ENCODE measurements at places on chromosomes 16 and 17.

DNA sequence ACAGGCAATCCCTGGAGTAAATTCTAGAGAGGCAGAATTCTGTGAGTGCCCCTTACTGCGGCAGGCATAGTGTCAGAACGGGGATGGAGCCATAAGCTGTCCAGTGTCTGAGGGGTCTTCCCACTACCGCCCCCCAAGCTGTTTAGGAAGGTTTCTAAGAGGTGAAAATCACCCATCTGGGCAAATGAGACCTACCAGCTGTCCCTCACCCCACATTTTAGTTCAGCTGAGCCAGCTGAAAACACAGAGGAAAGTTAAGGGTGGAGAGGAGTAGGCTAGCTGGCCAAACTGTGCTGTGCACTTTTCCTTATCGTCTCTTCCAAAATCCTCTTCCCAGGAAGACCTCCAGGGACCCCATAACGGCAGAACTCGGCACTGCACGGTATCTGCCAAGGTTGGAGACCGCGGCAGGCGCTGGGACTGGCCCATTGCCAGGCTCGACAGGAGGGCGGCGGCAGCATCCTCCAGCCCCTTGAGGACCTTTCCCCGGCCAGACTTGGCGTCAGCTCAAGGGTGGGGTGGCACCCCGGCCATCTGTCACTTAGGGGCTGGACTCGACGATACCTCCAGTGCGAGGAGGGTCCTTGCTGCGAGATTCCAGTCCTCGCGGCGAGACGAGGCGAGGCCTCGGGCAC, 955 bp downstream of the ACLY start:
- no peaks in the 10 kb centered on the region for H3K27me3 ChIP-seq
- peak; percentile 57 for DNase-seq
- peaks cover 39% of the 10 kb centered on the region for H3K4me1 ChIP-seq
- peak overlapping the region; percentile 67 for H3K27ac ChIP-seq
- H3K36me3 ChIP-seq: peaks cover 30% of the 10 kb centered on the region
- peak overlapping the region; percentile 94 for H3K4me3 ChIP-seq

- H3K4me3 ChIP-seq: no peak overlapping the region
- DNase-seq: peak; percentile 66
- H3K27me3 ChIP-seq: no peaks in the 10 kb centered on the region
Observed at GRCh38 chr16:74936902-74937560, 47.9 kb downstream of the WDR59 start.

- no peak for DNase-seq
- H3K36me3 ChIP-seq: no peaks in the 10 kb centered on the region
- no peaks in the 10 kb centered on the region for H3K4me1 ChIP-seq
- no peak overlapping the region for H3K4me3 ChIP-seq
Observed at GRCh38 chr16:81164481-81164880, 68.3 kb upstream of the GCSH start.

DNA sequence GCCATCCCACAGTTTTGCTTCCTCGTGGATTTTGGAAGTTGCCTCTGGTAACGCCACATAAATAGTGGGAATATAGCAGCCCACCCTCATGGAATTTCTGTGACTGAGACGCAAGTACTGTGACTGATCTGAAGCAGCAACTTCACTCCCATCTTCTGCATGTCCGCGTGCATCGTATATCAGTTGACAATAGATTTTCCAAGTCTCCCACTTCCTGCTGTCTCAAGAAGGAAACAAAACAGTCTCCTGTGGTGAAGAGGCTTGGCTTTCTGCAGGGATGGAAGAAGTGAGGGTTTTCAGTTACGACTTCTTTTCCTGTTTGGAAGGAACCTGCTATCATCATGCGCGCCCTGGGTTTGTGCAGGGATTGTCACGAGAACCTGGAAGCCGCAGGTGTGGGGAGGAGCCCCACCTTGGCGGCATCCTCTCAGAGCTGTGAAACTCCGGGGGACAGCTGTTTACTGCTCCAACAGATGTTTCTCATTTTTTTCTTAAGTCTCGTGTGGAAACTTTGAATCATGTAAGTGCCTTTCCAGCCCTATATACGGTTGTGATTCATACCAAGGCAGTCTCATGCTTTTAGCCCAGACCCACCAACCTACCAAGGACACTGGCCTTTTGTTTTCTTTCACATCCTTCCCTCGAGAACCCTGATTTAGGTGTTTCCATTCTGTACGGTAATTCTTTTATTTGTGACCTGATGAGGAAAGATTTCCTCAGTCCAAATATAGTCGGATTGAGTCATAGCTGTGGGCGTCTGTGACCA, 57.5 kb downstream of the WIPI1 start:
- H3K4me3 ChIP-seq: no peak overlapping the region
- no peak for DNase-seq
- no peaks in the 10 kb centered on the region for H3K36me3 ChIP-seq
- H3K27ac ChIP-seq: no peak overlapping the region

GRCh38 chr17:20085283-20085845, 76.2 kb downstream of the SPECC1 start:
- H3K4me3 ChIP-seq: no peak overlapping the region
- no peak overlapping the region for H3K27ac ChIP-seq
- H3K27me3 ChIP-seq: no peaks in the 10 kb centered on the region
- peaks cover 12% of the 10 kb centered on the region for H3K4me1 ChIP-seq

GRCh38 chr17:52110923-52111581, 47.5 kb downstream of the CA10 start:
- no peak overlapping the region for H3K4me3 ChIP-seq
- no peaks in the 10 kb centered on the region for H3K36me3 ChIP-seq
- H3K4me1 ChIP-seq: no peaks in the 10 kb centered on the region
- DNase-seq: no peak
- no peaks in the 10 kb centered on the region for H3K27me3 ChIP-seq

All from common myeloid progenitor, CD34-positive (primary cell).